Forelimb muscle (tissue), 1 donor: ENCODE measurements at places on chromosomes 12 and 14. TPM values are rescaled to one million over a fixed set of nuclear protein-coding genes. Genes with fewer than 3 reads are reported as not detected.

GRCh38 chr12:122126342-122126635 is 47.7 kb downstream of the IL31 start:
- no peak for DNase-seq

DNA sequence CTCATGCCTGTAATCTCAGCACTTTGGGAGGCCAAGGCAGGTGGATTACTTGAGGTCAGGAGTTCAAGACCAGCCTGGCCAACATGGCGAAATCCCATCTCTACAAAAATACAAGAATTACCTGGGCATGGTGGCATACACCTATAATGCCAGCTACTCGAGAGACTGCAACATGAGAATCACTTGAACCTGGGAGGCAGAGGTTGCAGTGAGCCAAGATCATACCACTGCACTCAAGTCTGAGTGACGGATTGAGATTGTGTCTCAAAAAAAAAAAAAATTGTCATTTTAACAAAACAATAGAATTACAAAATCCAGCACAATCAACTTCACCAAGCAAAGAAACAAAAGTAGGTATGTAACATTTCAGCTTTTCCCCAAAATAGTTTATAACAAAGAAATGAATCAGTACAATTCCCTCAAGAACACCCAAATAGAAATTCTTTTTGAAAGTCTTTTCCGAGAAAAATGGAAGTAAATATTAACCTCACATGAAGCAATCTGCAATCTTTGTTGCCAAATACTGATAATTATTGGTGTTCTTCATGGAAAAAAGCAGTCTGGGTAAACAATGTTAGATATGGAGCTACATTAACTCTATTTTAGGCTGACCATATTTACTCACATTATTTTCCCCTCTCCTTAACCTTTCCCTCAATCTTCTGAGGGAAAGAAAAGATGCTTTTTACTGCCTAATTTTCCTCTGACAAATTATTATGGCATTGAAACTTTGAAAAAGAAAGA is 165.9 kb upstream of the ATF7IP start:
- DNase-seq: no peak

- no peak for DNase-seq
These were observed 18.0 kb downstream of the GPRC5A start for GRCh38 chr12:12909228-12909994.

DNA sequence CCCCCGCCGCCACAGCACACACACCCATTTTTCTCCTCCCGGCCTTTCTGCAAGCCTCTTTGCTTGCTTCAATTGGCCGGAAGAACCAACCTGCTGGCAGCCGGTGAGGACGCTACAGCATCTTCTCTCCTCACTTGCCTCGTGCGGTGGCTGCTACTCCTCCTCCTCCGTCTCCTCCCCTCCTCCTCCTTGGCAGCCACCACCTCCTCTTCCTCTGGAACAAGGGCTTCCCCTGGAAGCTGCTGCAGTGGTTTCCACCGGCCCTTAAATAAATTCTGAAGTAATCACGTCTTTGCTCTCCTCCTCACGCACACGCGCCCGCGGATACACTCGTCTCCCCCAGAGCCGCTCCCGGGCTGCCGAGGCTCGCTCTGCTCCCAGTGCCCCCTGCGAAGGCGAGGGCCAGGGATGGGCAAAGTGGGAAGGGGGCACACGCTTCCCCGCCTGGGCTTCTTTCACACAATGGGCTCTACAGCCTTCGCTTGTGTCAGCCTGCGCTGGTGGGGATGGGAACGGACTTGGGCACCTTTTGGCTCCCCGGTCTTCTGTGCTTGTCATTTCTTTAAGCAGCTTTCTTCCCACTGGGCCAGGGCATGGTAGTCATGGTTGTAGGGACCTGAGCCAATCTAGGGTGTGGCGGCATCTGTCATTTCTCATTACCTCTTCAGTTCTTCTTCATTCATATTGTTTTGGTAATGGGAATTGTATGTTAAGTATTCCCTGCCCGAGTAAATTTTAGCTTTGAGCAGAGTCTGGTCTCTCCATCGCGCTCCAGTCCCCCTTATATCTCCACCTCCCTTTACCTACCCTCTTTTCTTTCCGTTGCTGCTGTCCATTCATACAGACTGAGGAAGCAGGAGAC is at the start of gene PPFIA2:
TSS of gene PPFIA2 (minus strand) at position 161 of the 862 bp plus-strand sequence.
- DNase-seq: peak; percentile 38

- DNase-seq: no peak
These were observed 394.0 kb upstream of the SYT1 start for GRCh38 chr12:78470354-78471195.

GRCh38 chr14:57227083-57227482 is 41.6 kb downstream of the EXOC5 start:
- DNase-seq: no peak

DNA sequence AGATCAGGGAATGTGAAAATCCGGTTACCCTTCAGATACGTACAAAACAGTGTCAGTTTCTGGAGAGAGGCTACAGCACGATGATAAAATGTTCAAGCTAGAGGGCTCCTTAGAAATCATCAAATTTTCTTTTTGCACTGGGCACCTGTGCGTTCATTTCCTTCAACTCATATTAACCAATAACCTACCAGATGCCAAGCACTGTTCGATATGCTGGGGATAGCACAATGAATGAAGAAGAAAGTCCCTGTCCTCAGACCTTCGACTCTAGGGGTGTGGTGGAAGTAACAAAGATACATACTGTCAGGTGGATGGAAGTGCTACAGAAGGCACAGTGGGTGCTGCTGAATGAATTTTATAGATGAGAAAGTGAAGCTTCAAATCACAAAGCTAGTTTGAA is 172.3 kb downstream of the FOXN3 start:
- no peak for DNase-seq

Gene M6PR
- 112 TPM for polyA plus RNA-seq

Gene PFDN5
- 497 TPM for polyA plus RNA-seq

Gene NAV3
- polyA plus RNA-seq: 14.0 TPM

Gene VWF
- 41.9 TPM for polyA plus RNA-seq

Gene FOXN4
- 0.15 TPM for polyA plus RNA-seq

Gene TMPRSS12
- polyA plus RNA-seq: 0.04 TPM

Gene EIF2S1
- 85.7 TPM for polyA plus RNA-seq
